Upper lobe of right lung (tissue), 1 donor: ENCODE measurements at places on chromosomes 12 and 14. TPM values are rescaled to one million over a fixed set of nuclear protein-coding genes. Genes with fewer than 3 reads are reported as not detected.

OTX2 gene
- total RNA-seq: not detected

- H3K27ac ChIP-seq: peak overlapping the region; percentile 49
- H3K4me1 ChIP-seq: peaks cover 69% of the 10 kb centered on the region
- peaks cover 31% of the 10 kb centered on the region for H3K36me3 ChIP-seq
- H3K27me3 ChIP-seq: no peaks in the 10 kb centered on the region
- peak overlapping the region; percentile 53 for H3K4me3 ChIP-seq
Measured at GRCh38 chr12:53381731-53382630, 2.0 kb downstream of the SP1 start.

- H3K27me3 ChIP-seq: no peaks in the 10 kb centered on the region
- peak overlapping the region; percentile 56 for H3K27ac ChIP-seq
- H3K36me3 ChIP-seq: no peaks in the 10 kb centered on the region
Measured at GRCh38 chr12:89947437-89948270, 239.0 kb upstream of the ATP2B1 start.

LMO3 gene
- 170 TPM for total RNA-seq

DNA sequence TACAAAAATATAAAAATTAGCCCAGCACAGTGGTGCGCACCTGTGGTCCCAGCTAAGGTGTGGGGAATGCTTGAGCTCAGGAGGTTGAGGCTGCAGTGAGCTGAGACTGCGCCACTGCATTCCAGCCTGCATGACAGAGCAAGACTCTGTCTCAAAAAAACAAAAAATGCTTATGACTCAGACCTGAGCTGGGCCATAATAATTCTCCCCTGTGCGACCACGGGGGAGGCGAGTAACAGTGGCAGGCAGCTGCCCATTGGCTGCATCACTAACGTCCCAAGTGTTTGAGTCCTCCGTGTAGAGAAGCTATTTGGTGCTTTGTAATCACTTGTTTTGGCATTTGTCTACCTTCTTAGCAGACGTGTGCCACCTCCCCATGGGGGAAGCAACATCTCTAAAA lies 24.9 kb downstream of the PSMC1 start:
- no peaks in the 10 kb centered on the region for H3K27me3 ChIP-seq
- no peak overlapping the region for H3K27ac ChIP-seq
- no peak for DNase-seq
- H3K4me1 ChIP-seq: no peaks in the 10 kb centered on the region

- no peak for DNase-seq
- no peak overlapping the region for H3K4me3 ChIP-seq
- no peak overlapping the region for H3K27ac ChIP-seq
- no peaks in the 10 kb centered on the region for H3K4me1 ChIP-seq
- H3K27me3 ChIP-seq: no peaks in the 10 kb centered on the region
- H3K36me3 ChIP-seq: no peaks in the 10 kb centered on the region
Measured at GRCh38 chr12:1614360-1614759, 14.7 kb upstream of the WNT5B start.

DNA sequence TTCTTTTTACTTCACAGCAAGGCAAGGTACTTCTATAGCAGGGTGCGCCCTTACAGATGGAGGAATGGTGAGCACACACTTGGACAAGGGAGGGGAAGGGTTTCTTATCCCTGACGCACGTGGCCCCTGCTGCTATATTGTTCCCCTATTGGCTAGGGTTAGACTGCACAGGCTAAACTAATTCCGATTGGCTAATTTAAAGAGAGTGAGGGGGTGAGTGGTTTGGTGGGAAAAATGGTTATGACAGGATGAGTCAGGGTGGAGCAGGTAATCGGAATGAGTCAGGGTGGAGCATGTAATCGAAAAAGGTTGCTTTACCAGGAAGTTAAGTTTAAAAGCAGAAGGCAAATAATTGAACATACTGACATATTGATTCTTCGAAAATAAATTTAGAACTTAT lies 23.7 kb upstream of the RAB21 start:
- DNase-seq: no peak
- no peaks in the 10 kb centered on the region for H3K4me1 ChIP-seq
- no peaks in the 10 kb centered on the region for H3K36me3 ChIP-seq
- no peaks in the 10 kb centered on the region for H3K27me3 ChIP-seq
- no peak overlapping the region for H3K27ac ChIP-seq

DNA sequence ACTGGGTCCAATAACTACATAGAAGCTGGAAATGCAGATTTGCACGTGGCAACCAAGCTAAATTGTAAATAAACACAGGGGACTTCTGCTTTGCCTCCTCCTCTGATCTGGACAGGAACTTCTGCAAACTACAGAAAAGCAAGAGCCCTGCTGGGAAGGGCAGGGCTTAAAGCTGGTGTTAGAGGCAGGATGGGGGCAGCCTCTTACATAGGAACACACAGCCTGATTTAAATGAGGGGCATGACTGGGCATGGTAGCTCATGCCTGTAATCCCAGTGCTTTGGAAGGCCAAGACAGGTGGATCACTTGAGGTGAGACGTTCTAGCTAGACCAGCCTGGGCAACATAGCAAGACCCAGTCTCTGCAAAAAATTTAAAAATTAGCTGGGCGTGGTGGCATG lies 46.7 kb downstream of the ERH start:
- no peak overlapping the region for H3K27ac ChIP-seq
- DNase-seq: no peak
- H3K4me1 ChIP-seq: no peaks in the 10 kb centered on the region

- DNase-seq: no peak
- no peak overlapping the region for H3K27ac ChIP-seq
- H3K36me3 ChIP-seq: no peaks in the 10 kb centered on the region
- H3K4me1 ChIP-seq: peaks cover 17% of the 10 kb centered on the region
- no peak overlapping the region for H3K4me3 ChIP-seq
- no peaks in the 10 kb centered on the region for H3K27me3 ChIP-seq
Measured at GRCh38 chr12:105930557-105931503, 207.9 kb downstream of the NUAK1 start.

- H3K27me3 ChIP-seq: no peaks in the 10 kb centered on the region
- no peaks in the 10 kb centered on the region for H3K36me3 ChIP-seq
- H3K4me1 ChIP-seq: no peaks in the 10 kb centered on the region
- H3K4me3 ChIP-seq: no peak overlapping the region
- H3K27ac ChIP-seq: no peak overlapping the region
Measured at GRCh38 chr14:93737634-93738033, 50.7 kb downstream of the PRIMA1 start.

RAD51AP1 gene
- 0.84 TPM for total RNA-seq

DNA sequence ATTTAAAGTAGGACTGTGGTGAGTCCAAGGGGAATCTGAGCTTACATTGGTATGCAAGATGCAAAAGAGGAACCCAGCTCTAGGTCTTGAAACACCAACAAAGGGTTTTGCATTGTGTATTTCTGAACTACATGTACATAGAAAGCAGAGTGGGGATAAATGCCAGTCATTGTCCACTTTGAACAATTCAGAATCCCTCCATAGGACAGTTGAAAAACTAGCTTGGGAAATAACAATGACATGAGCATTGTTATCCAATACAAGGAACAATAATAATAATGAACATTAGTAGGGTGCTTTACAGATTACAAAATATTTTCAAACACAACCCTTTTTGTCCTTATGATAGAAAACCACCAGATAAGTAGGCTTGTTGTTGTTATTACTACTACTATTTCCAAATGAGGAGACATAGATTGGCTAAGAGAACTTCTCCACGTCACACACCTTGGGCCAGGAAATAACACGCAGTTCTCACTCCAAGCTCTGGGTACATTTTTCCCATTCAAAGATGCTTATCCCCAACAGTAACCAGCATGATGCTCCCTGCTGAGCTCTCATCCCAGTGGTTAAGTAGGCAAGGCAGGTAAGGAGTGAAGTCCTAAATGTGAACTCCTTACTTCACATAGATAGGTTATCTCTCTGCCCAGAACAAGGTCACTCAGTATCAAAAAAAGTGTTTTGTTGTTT lies 51.7 kb upstream of the RASSF8 start:
- no peak overlapping the region for H3K4me3 ChIP-seq
- no peak overlapping the region for H3K27ac ChIP-seq
- no peaks in the 10 kb centered on the region for H3K4me1 ChIP-seq

DNA sequence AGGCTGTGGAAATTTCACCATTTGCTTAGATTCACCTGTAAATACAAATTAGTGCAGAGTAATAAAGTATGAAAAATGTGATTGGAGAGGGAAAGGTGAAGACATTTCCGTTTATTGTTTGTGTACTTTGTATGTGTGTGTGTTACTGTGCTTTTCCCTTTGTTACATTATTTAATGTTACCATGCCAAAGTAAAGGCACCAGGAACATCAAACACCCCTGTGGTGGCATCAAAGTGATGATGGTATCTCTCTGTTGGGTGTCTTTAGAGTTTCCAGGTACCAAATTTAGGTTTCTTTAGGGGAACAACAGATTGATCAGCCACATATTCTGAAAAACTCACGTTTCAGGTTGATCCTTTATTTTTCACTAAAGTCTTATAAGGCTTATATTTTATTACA lies 189.0 kb upstream of the FBXO33 start:
- H3K27me3 ChIP-seq: no peaks in the 10 kb centered on the region
- H3K4me3 ChIP-seq: no peak overlapping the region
- H3K27ac ChIP-seq: no peak overlapping the region
- DNase-seq: no peak
- H3K4me1 ChIP-seq: no peaks in the 10 kb centered on the region

GRCh38 chr14:87705439-87705896 lies 287.5 kb downstream of the GALC start:
- no peaks in the 10 kb centered on the region for H3K36me3 ChIP-seq
- no peak overlapping the region for H3K4me3 ChIP-seq
- no peaks in the 10 kb centered on the region for H3K27me3 ChIP-seq
- DNase-seq: no peak

DNA sequence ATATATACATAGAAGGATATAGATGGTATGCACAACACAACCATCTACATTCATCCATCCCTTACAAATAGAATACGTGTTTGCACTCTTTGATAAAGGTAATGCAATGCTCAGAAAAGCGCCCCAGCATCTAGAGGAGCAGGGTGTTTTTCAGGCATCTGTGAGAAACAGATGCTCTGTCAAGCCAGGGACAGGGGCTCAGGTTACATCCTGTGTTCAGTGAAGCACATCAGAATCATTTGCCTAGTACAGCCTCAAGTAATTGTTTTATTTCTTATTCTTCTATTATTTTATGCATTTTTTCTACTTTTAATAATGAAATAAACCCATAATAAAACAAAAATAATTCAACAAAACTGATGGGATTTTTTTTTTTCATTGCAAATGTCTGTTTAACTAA lies 50.5 kb upstream of the HIF1A start:
- H3K4me3 ChIP-seq: no peak overlapping the region
- no peak for DNase-seq
- H3K36me3 ChIP-seq: no peaks in the 10 kb centered on the region
- no peaks in the 10 kb centered on the region for H3K4me1 ChIP-seq

DNA sequence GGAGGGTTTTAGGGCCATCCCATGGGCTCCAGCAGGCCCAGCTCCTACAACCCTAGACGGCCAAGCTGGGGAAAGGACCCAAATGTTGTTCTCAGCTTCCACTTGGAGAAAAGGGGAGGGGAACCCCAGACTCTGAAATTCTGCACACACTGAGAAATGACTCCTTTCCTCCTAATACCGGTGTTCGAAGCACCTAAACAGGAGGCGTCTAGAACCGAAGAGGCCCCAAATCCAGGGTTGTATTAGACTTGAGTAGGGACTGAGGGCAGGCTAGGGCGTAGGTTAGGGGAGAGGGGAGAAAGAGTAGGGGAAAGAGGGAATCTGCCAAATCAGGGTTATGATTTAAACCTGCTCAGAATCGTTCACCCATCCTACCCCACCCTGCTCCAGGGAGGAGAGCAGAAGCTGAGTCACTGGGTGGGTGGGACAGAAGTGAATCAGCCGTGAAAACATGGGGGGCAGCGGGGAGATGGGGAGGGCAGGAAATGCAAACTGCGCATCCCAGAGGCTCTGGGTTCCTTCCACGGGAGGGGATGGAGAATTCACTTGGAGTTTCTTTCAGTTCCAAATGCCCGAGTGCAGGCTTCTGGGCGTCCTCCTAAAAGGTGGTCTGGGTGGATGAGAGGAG lies 1.0 kb downstream of the IGFBP6 start:
- H3K27ac ChIP-seq: peak overlapping the region; percentile 76
- H3K27me3 ChIP-seq: no peaks in the 10 kb centered on the region
- H3K4me3 ChIP-seq: peak overlapping the region; percentile 58
- no peaks in the 10 kb centered on the region for H3K36me3 ChIP-seq

- H3K27ac ChIP-seq: peak overlapping the region; percentile 51
- no peaks in the 10 kb centered on the region for H3K36me3 ChIP-seq
- no peak overlapping the region for H3K4me3 ChIP-seq
- no peak for DNase-seq
- H3K27me3 ChIP-seq: no peaks in the 10 kb centered on the region
Measured at GRCh38 chr12:57868851-57869268, 22.3 kb upstream of the CTDSP2 start.

PLBD1 gene
- 49.3 TPM for total RNA-seq

A2M gene
- total RNA-seq: 2,772 TPM

- H3K27me3 ChIP-seq: no peaks in the 10 kb centered on the region
- peaks cover 67% of the 10 kb centered on the region for H3K4me1 ChIP-seq
- no peak for DNase-seq
- H3K36me3 ChIP-seq: no peaks in the 10 kb centered on the region
- H3K27ac ChIP-seq: peak overlapping the region; percentile 45
Measured at GRCh38 chr14:95143808-95144620, 13.3 kb downstream of the DICER1 start.

RNF31 gene
- total RNA-seq: 52.3 TPM

ZNF385A gene
- total RNA-seq: 26.6 TPM

ART4 gene
- 5.7 TPM for total RNA-seq

GRCh38 chr12:49503674-49504180 lies 35.1 kb upstream of the KCNH3 start:
- DNase-seq: no peak
- peak overlapping the region; percentile 13 for H3K27ac ChIP-seq
- no peaks in the 10 kb centered on the region for H3K36me3 ChIP-seq
- H3K4me1 ChIP-seq: no peaks in the 10 kb centered on the region

GRCh38 chr12:29534935-29535334 lies 37.4 kb upstream of the OVCH1 start:
- no peak overlapping the region for H3K27ac ChIP-seq
- no peaks in the 10 kb centered on the region for H3K4me1 ChIP-seq
- H3K36me3 ChIP-seq: no peaks in the 10 kb centered on the region
- H3K27me3 ChIP-seq: no peaks in the 10 kb centered on the region
- no peak overlapping the region for H3K4me3 ChIP-seq

GRCh38 chr14:88863167-88863566 lies 38.7 kb downstream of the TTC8 start:
- no peak overlapping the region for H3K27ac ChIP-seq
- H3K4me3 ChIP-seq: no peak overlapping the region
- peaks cover 15% of the 10 kb centered on the region for H3K36me3 ChIP-seq
- H3K27me3 ChIP-seq: no peaks in the 10 kb centered on the region
- DNase-seq: no peak

AQP6 gene
- total RNA-seq: 0.35 TPM

GRCh38 chr12:3535431-3535841 lies 44.4 kb downstream of the PRMT8 start:
- no peaks in the 10 kb centered on the region for H3K4me1 ChIP-seq
- no peaks in the 10 kb centered on the region for H3K36me3 ChIP-seq
- H3K4me3 ChIP-seq: no peak overlapping the region
- DNase-seq: no peak
